ENCODE measurements at places on chromosomes 4 and X. TPM values are rescaled to one million over a fixed set of nuclear protein-coding genes. Genes with fewer than 3 reads are reported as not detected.

DNA sequence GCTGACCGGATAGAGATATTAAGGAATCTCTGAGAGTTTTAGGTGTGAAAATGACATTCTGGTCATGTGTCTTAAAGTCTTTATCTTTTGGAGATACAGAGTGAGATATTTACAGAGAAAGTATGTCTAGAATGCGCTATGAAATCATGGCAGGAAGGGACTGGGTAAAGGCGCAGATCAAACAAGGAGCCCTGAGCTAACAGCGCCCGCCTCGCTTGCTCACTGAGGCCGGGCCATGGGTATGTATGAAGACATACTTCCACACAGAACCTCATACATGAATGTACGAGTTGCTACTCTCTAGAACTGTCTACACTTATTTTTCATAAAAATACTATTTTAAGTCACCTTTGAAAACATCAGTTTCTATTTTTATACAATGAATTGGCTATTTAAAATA lies 20.0 kb downstream of the FAM53A start:
- no peak for DNase-seq

GRCh38 chr4:76105652-76106051 lies 31.1 kb downstream of the ART3 start:
- DNase-seq = no peak

GRCh38 chr4:109978704-109979454 lies 66.2 kb downstream of the EGF start:
- DNase-seq = no peak

- peak; percentile 11 for DNase-seq
Measured at GRCh38 chrX:3651277-3651676, 62.2 kb downstream of the PRKX start.

EDNRA gene
- total RNA-seq = 0.07 TPM

DNA sequence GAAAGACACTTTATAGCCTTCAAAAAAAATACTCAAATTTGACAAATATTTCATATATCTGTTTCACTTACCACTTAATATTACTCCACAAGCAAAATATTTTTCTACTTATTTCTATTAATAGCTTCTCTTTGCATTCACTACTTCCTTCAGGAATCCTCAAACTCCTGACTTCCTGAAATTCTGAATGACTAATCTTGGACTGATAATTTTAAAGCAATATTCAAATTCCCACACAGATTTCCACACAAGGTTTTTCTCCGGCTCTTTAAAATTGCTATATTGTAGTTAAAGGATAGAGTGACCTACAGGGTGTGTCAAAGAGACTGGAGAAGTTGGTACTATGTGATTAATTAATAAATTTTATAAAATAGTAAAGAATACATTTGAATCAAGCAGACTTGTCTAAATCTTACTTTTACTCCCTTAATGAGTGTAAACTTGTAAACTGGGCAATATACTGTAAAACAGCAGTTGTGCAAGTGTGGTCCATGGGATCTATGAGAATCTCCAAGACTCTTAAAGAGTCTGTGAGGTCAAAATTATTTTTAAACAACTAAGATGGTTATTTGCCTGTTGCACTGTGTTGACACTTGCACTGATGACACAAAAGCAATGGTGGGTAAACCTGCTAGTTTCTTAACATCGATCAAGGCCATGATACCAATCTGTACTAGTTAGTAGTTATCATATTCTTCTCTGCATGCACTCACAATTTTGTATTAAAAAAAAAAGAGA lies 44.5 kb downstream of the ANKRD17 start:
- peak; percentile 4 for DNase-seq
